ENCODE measurements at places on chromosomes 7 and 10.
A peak's percentile ranks its signal among the peaks of the same experiment; 100 is the strongest.

- no peak for DNase-seq
These were observed 150.4 kb downstream of the DGKI start for GRCh38 chr7:137696376-137696775.

DNA sequence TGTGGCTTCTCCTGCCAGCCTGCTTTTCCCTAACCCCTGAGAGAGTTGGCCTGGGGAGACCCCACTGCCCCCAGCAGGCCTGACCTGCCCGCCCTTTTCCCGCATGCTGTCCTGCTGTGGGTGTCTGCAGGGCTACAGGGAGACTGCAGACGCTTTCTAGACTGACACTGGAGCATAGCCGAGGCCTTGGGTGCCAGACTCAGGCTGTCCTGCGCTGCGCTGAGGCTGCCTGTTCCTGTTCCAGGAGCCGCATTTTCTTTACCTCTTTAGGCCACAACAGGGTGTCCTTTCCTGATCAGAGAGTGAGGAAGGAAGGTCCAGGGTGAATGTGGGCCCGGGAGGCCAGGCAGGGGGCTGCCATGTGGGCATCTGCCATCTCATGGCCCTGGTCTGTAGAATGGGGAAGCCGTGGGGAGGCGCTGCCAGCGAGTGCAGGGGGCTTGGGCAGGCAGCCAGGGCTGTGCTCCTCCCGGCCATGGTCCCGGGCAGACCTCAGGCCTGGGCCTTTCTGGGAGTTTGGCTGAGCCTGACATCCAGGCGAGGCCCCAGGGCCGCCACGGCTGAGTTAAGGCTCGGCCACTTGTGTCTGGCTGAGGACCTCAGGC is 3.6 kb downstream of the PWWP2B start:
- DNase-seq: no peak

DNA sequence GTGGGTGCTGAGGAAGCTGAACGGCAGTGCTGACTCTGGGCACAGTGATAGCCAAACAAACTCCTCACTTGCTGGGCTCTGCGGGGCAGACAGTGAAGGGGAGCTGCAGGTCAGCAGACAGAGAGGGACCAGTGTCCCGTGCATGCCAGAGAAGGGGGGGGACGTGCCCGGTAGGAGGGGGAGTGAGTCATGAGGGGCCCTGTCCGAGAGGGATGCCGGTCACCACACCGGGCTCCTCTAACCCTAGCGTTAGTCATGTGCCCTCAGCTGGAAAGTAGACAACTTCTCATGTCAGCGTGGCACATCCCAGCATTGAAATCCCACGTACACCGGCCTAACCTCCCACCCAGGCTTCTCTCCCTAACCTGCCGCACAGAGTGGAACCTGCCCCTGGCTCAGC is 117.1 kb upstream of the DPP6 start:
- DNase-seq: no peak

DNA sequence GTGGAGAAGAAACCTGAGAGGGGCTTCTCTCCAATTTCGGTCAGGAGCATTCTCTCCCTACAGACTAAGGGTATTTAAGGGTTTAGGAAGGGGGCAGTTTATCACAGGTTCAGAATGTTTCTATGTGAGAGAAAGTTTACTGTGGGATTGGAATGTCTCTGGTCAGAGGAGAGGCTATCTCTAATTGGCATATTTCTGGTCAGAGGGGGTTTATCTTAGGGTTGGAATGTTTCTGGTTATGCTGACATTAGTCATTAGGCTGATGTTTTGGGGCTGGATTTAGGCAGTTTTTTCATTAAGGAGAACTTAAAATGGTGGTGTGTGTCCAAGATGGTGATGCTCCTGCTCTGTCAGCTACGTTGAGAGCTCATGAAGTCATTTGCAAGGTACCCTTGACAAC is 758.0 kb downstream of the TYW1 start:
- DNase-seq: no peak

- DNase-seq: no peak
These were observed 27.7 kb downstream of the AGAP4 start for GRCh38 chr10:45819552-45819951.

DNA sequence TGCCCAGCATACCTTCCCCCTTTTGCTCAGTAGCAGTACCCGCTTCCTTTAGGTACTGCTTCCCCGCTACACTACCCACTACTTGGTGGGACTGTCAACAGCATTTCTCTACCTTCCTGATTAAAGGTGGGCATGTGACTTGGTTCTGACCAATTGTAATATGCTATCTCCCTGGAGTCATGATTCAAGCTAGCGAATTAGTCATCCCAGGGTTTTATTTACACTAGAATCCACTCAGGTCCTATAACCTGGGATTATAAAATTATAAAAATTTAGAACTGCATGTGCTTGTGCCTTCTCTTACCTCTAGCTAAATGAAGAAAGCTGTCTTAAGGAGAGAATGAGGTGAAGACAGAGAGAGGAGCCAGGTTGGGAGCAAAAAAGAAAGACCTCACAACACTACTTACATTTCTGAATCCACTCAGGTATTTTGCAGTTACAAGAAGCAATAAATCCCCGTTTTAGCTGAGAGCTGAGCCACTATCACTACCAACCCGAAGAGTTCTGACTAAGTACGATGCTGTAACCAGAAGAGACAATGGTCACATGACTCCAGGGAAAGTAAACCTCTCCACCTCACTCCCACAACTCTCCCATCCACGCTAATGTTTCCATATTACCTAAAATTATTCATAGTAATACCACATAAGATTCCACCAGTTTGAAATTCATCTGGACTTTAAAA is 9.7 kb downstream of the GBX1 start:
- no peak for DNase-seq

DNA sequence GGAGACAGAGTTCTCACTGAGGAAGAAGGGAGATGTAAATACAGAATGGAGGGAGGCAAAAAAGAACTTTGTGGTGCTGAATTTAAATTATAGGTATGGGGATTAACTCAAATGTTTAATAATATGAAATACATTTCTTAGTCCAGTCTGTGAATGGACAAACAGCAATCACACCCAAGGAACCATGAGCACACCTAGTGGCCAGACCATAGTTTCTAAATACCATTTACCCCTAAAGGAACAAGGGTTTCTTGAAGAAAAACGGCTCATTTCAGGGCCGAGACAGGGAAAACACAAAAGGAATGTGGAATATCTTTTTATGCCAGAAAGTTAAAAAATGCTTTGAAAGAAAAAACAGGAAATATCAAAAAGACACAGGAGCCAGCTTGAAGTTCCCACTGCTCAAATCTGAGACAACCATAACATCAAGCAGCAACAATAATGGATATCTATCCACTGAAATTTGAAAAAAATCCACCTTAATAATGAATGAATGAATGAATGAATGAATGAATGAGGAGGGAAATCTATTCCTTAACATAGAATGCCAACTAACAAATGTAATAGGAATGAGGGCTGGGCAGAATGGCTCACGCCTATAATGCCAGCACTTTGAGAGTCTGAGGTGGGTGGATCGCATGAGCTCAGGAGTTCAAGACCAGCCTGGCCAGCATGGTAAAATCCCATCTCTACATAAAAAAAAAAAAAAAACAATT is 8.6 kb downstream of the IPMK start:
- no peak for DNase-seq

DNA sequence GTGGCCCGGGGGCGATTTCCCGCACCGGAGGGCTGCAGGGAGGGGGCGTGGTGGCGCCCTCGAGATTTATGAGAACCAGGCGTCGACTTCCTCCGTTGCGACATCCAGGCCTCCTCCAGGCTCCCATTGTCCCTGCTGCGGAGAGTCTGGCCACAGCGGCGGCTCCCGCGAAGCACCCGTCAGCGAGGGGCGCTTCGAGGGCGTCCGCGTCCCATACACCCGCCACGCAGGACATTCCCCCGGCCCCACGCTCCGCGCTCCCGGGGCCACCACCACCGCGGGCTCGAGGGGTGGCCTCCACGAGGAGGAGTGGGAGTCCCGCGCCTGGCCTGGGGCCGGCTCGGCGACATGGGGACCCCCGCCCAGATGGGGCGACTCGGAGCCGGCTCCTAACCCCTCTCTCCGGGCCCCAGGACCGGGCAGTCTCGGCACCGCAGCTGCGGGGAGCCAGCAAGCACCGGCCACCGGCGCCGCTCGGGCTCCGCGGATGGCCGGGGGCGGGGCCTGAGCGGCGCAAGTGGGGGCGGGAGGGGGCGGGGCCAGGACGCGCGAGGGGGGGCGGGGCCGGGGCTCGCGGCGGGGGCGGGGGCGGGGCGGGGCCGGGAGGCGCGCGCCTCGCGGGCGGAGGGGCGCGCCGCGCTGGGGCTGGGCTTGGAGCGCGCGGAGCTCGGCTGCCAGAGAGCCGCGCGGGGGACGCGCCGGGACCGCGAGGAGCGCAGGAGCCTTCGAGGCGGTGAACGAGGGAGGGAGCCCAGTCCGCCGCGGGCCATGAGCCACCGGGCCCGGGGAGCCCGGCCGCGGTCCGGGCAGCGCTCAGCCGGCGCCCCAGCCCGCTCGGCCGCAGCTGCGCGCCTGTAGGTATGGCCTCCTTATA is at the start of gene SH2B2:
Gene SH2B2 (plus strand): TSS at position 632 of the 874 bp plus-strand sequence. CDS start 13,683 bp downstream, outside the sequence.
- DNase-seq: peak; percentile 47

- no peak for DNase-seq
These were observed 964.6 kb upstream of the CELF2 start for GRCh38 chr10:10053051-10053450.

GRCh38 chr7:69845721-69846495 is 247.6 kb downstream of the AUTS2 start:
- no peak for DNase-seq

DNA sequence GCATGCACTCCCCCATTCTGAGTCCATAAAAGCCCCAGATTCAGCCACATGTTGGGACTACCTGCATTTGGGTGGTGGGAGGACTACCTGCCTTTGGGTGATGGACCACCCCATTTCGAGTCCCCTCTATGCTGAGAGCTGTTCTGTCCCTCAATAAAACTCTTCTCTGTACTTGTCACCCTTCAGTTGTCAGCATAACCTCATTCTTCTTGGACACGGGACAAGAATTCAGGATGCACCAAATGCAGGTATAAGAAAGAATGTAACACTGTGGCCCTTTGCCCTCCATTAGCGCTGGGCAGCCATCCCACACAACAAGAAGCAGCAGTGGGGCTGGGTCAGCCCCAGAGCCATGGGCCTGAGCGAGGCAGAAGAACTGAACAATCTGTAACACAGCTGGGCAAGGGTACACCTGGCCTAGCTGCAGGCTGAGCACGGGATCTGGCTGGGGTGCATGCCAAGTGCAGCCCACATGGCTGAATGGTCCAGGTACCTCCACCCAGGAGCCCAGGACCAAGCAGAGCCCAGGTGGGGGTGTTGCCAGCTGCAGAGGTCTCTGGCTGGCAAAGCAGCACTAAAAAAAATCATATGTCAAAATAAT is 1344.3 kb upstream of the LRRTM3 start:
- DNase-seq: no peak

DNA sequence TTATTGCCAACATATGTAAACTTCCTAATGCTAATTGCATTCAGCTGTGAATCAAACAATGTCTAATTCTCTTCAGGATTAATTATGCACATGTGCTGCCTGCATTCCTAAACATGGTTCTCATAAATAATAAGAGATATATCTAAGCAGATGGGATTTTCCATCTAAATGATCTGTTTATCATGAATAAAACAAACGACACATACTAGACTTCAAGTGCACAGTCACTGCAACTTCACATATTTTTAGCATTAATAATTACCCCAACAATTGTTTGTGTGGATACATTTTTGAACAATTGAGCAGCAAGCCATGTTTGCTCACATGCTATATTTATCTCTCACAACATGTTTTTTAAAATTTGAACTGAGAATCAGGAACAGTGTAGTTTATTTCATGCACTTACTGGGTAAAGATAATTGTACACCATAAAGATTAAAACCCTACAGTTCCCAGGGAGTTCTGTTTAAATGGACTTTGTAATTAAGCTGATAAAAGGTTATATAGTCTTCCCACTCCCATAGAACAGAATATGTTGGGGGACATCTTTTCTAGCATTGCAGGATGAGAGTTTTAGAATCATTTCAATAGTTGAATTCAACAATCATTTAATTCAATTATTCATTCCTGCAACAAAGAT is 378.5 kb downstream of the MDFIC start:
- no peak for DNase-seq

DNA sequence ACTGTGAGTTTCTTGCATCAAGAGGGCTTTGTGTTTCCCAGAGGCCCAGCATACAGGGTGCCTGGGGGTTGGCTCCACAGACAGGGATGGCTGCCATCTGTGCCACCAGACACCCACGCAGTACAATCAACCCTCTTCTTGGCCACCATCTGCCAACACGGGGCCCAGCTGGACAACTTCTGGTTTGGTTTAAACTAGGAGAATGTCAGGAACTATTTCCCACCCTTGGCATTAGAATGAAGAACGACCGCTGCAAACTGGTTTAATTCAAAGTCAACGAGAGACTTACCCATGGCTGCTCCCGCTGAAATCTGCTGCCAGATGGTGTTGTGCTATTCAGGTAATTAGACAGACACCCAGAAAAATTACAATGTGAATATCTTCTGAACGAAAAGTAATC is 27.8 kb downstream of the NMT2 start:
- DNase-seq: no peak

GRCh38 chr7:2099048-2099957 is 133.4 kb downstream of the MAD1L1 start:
- no peak for DNase-seq

DNA sequence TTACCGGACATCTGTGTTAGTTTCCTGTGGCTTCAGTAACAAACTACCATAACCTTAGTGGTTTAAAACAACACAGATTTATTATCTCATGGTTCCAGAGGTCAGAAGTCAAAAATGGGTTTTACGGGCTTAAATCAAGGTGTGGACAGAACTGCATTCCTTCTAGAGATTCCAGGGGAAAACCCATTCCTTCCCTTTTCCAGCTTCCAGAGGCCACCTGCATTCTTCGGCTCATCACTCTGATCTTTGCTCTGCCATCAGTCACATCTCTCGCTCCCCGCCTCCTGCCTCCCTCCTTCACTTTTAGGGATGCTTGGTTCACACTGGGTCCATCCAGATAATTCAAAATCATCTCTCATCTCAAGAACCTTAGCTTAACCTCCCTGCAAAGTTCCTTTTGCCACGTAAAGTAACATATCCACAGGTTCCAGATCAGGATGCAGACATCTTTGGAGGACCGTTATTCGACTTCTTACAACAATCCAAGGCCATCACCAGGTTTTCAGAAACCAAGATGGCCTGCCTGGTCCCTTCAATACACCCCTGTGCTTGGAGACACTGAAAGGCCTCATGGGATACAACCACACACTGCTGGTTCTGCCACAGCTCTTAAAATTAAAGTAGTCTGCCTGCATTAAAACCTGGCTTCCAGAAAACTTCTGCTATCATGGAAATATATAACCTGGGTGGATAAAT is 225.9 kb upstream of the MYO3A start:
- no peak for DNase-seq

DNA sequence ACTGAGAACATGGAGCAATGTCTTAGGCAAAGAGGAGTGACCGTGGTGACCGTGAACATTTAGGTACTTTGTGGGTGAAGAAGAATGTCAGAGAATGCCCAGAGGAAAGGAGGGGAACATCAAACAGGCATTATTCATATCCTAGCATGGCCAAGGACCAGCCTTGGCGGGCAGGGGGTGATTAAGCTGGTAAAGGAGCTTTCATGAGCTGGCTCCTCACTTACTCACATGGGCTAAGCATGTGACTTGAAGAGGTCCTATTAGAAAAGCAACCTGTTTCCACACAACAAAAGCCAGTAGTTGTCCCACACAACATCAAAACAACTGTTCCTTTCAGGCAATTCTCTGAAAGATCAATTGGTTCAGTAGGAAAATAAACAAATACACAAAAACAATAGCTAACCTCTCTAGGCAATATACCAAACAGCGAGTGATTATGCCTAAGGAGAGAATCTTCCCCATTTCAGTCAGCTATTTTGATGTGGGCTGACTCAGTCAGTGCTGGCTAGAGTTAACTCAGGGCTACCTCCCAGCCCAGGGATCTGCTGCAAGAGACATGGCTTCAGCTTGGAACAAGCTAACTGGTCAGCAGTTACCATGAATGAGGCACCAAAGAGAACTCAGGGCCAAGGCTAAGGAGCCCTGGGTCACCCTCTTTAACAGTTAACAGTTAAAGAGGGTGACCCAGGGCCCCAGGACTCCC is 283.5 kb downstream of the ARHGAP12 start:
- no peak for DNase-seq
